Hindlimb muscle (tissue), 1 donor: ENCODE measurements at places on chromosomes 6 and 20.

- DNase-seq, result no peak
These were observed 34.1 kb downstream of the WDR27 start for GRCh38 chr6:169667716-169668115.

DNA sequence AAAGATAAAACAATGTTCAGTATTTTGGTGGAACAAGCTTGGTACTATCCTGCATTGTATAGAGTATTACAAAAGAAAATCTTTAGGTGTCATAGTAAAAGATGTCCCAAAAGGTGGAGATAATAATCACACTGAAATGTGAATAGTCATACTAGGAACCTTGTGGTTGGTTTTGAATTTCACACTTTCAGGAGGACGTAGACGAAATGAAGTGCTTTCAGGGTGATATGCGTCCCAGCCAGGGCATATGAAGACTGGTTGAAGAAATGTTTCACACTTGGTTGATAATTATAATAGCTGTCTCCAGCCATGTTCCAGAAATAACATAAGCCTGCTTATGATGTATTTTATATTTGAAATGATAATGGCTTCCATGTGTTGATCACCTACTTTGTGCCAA is 60.4 kb downstream of the SCAND1 start:
- no peak for DNase-seq

- no peak for DNase-seq
These were observed 55.8 kb downstream of the LYRM2 start for GRCh38 chr6:89582669-89583325.

- no peak for DNase-seq
These were observed 42.1 kb upstream of the ARMC2 start for GRCh38 chr6:108806171-108806570.

DNA sequence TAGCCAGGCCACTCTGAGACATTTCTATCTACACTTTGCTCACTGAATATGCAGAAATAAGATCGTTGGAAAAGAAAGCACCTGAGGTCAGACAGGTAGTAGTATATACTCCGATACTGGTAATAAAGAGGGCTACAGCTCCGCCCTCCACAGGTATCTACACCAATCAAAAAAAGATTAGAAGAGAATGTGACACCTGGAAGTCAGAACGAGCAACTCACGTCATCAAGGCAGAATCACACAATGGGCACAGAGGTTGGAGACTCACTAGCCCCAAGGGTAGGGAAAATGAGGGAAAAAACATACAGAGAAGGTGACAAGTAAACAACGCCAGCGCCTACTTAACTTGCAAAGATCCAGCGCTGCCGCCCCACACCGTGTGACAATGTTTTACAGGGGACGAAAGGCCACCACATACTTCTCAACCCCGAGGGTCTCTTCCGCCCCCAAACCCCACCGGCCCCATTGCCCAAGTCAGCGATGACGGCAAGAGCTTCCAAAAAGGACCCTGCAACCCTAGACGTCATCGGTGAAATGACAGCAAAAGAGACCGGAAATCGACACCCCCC is 653 bp downstream of the LMBRD1 start:
- DNase-seq, result peak; percentile 35

GRCh38 chr20:62996596-62996982 is 10.2 kb downstream of the BHLHE23 start:
- no peak for DNase-seq

DNA sequence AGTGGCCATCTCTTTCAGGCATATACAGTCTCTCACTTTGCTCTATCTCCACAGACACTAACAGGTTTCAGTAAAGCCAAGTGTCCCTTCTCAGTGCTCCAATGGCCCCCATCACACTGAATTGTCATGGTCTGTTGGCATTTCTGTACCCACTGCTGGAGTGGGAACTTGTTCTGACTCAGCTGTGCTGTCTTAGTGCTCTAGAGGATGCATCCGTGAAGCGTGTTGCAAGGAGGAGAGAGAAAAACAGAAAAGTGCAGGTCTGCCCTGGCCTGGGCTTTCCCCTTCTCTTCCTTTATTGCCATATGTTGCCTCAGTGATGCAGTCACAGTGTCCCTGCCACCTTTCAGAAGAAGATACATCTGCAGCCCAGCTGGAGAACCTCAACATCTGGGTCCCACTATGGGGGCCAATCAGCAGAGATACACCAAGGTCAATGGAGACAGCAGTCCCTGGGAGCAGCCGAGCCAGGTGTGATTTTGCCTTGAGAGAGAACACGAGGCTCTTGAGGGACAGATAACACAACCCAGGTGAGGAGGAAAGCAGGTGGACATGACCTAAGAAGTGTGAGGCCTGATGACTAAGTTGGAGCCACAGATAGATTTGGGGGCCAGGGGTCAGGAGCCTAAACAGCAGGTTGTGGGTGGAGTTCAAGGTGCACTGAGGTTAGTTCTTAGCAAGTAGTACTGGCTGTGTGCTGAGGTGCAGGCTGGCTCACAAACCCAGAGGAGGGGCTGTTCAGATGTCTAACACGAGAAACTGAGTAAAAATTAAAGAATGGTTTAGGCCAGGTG is 5.6 kb upstream of the PLCG1 start:
- no peak for DNase-seq

- peak; percentile 58 for DNase-seq
These were observed 210.8 kb downstream of the ARHGAP18 start for GRCh38 chr6:129498950-129499842.

GRCh38 chr20:4318891-4319290 is 303.5 kb upstream of the RNF24 start:
- DNase-seq, result no peak

DNA sequence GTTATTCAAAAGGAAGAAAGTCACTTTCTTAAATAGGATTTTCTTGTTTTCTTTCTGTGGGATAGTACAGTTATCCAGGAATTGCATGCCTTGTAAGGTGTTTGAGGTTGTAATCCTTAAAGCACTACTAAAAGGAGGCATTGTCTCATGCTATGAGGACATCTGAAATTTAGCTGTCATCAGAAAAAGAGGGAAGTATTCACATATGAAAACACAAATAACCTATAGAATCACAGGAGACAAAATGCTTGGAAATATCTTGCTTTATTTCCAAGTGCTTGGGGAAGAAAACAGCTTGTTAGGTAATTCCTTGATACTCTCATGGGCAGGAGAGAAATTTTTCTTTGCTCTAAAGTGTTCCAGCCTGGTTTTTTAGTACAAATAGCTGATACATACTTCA is 40.1 kb downstream of the HECA start:
- DNase-seq, result no peak

GRCh38 chr6:128352366-128352765 is 168.0 kb downstream of the PTPRK start:
- no peak for DNase-seq

DNA sequence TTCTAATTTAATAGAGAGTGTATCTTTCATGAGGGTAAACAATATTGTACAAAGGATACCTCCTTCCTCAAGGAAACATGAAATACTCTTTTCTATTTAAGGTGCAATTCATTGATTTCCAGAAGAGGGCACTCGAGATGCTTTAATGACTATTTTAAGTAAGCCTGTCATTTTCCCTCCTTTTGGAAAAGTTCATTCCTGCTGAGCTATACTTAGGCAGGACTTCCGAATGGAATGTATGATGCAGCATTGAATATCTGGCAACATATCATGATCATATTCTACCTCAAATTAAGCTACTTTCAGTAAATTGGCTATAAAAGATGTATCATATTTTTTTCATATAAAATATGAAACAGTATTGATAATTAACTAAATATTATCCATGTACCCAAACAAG is 5.0 kb downstream of the DST start:
- DNase-seq, result peak; percentile 64

- DNase-seq, result no peak
These were observed 109.3 kb downstream of the CFAP61 start for GRCh38 chr20:20161611-20162010.

DNA sequence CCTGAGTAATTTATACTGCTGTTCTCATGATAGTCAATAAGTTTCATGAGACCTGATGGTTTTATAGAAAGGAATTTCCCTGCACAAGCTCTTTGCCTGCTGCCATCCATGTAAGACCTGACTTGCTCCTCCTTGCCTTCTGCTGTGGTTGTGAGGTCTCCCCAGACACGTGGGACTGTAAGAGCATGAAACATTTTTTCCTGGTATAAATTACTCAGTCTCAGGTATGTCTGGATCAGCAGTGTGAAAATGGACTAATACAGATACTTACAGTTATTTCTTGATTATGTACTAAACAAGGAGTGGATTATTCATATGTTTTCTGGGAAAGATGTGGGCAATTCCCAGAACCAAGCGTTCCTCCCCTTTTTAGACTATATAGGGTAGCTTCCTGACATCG is 1.9 kb upstream of the TRIM38 start:
- no peak for DNase-seq

DNA sequence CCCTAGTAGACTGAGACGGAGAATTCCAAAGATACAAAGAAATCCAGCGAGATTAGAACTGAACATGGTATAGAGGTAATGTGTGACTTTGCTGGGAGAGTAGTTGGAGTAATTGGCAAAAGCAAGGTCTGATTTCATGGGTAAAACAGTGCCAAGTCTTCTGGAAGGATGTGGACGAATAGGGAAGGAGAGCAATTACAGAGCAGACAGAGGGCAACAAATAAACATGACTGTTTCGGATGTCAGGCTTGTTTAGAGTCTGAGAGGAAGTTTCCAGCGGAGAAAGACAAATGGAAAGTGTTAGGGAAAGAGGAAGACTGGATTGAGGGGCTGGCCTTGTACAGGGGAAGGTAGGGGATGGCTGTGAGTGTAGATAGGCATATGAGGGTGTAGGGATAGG is 282.2 kb upstream of the PRND start:
- DNase-seq, result no peak

- no peak for DNase-seq
These were observed 12.9 kb downstream of the OR2A4 start for GRCh38 chr6:131688286-131688685.

DNA sequence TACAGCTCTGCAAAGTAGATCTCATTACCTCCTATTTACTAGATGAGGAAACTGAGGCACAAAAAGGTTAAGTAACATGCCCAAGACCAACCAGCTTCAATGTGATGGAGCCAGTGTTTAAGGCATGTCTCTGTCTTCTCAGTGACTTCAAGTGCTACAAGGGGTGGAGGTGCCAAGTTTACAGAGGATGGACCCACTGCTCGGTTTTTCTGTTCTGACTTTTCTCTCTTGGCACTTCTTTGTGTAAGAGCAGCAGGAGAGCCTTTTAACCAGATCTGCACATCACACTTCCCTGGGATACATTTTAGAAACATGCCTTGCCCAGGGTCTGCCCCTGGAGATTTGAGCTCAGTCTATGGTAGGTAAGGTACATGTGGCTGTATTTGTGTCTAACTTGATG is 9.8 kb downstream of the WRNIP1 start:
- no peak for DNase-seq

DNA sequence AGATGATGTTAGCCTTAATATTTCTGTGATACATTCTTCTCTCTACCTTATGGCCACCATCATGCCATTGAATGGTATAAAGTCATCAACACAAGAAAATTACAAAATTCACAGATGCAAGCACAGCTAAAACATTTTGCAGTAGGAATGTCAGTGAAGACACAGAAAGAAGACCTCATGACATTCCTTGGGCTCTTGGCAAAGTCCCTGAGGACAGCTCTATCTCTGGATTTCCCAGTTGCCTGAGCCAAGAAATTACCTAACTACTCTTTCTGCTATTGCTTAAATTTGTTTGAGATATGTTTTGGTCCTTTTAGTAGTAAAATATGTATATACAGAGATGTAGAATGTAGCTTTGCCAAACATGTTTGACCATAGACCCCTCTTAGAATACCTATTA is 201.0 kb upstream of the STXBP5 start:
- no peak for DNase-seq

DNA sequence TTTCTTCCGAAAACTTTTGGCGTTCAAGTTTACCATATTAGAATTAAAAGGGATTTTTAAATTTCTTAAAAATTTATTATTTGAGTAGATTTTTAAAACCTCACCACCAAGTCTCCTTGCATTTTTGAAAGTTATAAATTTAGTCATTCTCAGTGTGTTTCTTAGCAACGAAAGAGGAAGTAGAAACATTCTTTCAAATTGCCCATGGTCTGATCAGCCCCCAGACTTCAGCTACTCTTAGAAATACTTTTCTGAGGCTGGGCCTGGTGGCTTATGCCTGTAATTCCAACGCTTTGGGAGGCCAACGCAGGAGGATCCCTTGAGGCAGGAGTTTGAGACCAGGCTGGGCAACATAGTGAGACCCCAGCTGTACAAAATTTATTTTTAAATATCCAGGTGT is 15.1 kb upstream of the RTF2 start:
- DNase-seq, result no peak

- no peak for DNase-seq
These were observed 393.1 kb downstream of the ZFAND3 start for GRCh38 chr6:38212579-38212978.

- DNase-seq, result no peak
These were observed 754 bp downstream of the TNF start for GRCh38 chr6:31575952-31576685.

GRCh38 chr20:36779656-36780025 is 6.1 kb upstream of the DSN1 start:
- DNase-seq, result no peak

DNA sequence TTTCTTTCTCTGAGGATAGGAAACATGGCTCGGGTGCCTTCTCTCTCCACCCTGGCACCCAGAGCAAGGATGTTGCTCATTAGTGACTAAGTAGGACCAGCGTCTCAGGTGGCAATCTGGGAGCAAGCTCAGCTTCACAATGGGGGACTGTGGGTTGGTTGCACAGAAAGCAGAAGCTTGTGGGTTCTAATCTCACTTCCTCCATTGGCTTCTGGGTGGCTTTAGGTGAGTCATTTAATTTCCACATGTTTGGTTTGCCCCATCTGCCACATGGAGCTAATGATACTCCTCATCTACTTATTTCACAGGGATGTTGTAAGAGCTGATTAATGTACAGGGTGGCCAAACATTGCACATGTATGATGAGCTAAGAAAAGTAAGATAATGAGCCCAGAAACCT is 54.8 kb upstream of the AKIRIN2 start:
- DNase-seq, result no peak

DNA sequence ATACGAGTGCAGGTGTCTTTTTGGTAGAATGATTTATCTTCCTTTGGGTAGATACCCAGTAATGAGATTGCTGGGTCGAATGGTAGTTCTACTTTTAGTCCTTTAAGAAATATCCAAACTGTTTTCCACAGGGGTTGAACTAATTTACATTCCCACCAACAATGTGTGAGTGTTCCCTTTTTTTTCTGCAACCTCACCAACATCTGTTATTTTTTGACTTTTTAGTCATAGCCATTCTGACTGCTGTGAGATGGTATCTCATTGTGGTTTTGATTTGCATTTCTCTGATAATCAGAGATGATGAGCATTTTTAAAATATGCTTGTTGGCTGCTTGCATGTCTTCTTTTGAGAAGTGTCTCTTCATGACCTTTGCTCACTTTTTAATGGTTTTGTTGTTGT is 1.9 kb upstream of the ZNF831 start:
- no peak for DNase-seq
